ENCODE measurements at places on chromosomes 16 and 17.
A peak's percentile ranks its signal among the peaks of the same experiment; 100 is the strongest.

DNA sequence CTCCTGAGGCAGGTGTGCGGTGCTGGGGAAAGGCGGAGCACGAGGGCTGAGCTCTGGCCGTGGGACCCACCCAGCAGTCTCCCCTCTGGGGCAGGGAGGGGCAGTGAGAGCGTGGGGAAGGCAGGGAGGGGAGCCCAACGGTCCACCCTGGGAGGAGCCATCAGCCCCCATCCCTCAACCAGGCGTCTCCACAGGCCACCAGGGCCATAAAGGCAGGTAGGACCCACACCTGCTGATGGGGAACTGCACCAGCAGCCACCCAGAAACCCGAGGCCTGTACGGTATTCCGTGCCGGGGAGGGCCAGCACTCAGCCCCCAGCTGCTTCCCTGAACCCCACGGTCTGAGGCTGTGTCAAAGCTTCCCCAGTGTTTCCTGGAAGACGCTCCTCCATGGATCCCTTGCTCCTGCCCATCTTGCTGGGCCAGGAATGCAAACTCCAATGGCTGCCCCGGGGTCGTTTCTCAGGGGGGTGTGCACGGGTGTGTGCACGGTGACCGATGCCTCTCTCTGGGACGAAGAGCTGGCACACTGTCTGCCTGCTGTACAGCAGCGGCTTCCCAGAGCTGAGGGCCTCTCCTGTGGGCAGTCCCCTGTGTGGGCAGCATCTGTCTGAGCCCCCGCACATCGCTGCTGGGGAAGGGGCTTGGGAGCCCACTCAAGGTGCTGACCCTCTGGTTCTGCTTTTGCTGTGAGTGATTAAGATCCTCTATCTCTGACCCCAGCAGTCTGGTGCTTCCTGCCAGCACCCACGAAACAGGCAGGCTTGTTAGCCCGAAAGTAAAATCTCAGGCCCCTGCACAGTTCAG, 17.2 kb upstream of the METRNL start:
- peak; percentile 13 for DNase-seq

GRCh38 chr17:57366177-57366557, 109.8 kb downstream of the MSI2 start:
- no peak for DNase-seq

DNA sequence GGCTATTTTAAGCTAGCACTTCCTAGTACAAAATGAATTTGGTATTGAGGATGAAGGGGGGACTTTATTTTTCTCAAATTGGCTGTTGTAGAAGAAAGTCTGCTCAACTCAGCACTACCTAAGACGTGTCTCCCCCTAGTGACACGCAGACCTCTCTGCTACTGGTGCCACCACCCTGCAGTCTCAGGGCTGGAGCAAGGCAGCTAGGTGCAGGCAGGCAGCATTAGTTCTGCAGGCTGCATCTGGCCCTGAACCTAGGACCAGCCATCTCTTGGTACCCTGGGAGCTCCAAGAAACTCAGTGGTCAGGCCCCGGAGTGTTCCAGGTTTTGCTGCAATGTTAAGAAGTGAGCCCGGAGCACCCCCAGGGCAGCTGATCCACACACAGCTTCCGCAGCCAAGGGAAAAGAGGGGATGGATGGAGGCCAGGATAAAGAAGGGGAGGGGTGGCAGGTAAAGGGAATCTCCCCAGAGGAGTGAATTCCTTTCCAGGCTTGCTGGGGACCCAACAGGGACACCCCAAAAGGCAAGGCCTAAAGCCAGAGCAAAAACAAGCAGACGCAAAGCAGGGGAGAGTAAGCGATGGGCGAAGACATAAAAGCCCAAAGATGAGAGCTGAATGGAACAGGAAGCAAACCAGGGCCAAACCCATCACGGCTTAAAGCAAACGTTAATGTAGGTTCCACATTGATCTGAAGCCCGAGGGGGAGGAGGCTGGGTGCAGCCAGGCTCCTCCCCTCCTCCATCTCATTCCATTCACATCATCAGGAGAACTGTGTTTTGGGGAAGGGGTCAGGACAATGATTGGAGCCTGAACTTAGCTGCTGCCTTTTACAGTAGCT, 200.5 kb downstream of the ZFHX3 start:
- no peak for DNase-seq

GRCh38 chr17:78144736-78145641, 1.2 kb upstream of the C17orf99 start:
- no peak for DNase-seq

DNA sequence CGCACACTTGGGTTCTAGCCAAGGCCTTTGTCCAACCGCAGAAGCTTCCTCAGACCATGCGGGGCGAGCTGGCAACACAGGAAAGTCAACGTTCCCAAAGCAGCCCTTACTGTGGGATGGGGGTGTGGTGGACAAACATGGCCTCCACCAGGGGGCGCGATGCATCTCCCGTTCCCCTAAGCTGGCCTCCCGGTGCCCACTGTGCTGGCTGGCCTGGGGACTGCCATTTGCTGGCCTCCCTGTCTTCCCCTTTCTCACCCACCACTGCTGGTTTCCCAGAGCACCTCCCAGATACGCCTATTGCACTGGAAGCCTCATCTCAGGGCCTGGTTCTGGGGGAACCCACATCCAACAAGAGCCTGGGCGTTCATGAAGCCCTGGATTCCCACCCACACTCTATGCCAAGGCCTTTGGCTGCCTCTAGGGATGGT, 145.3 kb downstream of the IRF8 start:
- DNase-seq = peak; percentile 30

GRCh38 chr16:55333684-55334083, 9.7 kb downstream of the IRX6 start:
- DNase-seq = no peak

DNA sequence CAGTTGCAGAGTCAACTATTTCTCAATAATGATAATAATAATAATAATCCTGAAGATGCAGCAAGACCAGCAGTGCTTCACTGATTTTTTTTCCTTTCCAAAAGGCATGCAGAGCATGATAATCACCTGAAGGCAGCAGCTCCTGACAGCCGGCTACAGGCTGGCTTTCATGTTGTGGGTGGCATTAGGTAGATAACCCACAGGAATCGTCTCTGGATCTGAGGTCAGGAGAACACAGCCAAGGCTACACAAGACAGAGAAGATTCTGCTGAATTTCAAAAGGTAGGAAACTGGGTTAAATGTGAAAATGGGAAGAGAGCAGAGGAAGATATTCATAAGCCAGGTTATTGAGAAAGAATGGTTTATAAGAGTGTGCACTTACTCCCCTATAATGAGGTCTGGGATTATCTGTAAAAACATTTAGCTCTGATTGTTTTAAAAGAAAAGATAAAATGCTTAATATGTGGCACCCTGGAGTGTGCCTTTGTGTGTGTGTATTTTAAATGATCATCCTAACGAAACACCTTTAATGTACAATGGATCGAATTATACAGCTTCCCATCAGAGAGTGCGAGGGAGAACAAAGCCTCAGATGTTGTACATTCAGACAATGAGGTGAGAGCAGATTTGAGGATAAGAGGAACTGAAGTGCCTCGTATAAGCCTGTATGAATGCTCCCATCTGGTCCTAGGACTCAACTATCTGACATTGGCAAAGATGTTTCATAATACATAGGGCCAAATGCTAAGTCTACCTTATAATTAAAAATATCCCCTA, 273.1 kb downstream of the PHKB start:
- no peak for DNase-seq

DNA sequence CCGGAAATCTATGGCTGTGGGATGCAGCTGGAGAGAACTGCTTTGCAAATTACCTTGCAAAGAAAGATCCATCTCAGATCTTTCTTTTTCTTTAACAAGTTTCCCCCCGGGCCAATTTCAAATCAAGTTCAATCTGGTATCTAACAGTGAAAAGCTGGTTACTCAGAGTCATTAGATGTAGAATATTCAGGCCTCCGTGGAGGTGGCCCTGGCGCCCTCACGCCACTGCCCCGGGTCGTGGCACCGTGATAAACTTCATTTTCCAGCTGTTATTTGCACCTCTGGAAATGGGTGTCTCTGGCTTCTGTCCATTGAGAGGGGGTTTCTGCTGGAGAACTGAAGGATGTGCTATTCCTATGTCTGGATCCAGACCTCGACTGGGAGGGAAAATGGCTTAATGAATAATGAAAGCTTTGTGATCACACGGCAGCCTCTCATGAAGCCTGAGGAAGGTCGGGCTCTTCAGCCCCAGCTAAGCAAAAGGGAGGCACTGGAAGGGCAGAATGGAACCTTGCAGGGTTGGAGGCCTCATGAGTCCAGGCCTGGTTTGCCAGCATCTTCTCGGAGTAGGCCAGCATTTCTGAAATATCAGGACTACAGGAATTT, 30.5 kb downstream of the CACNG4 start:
- no peak for DNase-seq

DNA sequence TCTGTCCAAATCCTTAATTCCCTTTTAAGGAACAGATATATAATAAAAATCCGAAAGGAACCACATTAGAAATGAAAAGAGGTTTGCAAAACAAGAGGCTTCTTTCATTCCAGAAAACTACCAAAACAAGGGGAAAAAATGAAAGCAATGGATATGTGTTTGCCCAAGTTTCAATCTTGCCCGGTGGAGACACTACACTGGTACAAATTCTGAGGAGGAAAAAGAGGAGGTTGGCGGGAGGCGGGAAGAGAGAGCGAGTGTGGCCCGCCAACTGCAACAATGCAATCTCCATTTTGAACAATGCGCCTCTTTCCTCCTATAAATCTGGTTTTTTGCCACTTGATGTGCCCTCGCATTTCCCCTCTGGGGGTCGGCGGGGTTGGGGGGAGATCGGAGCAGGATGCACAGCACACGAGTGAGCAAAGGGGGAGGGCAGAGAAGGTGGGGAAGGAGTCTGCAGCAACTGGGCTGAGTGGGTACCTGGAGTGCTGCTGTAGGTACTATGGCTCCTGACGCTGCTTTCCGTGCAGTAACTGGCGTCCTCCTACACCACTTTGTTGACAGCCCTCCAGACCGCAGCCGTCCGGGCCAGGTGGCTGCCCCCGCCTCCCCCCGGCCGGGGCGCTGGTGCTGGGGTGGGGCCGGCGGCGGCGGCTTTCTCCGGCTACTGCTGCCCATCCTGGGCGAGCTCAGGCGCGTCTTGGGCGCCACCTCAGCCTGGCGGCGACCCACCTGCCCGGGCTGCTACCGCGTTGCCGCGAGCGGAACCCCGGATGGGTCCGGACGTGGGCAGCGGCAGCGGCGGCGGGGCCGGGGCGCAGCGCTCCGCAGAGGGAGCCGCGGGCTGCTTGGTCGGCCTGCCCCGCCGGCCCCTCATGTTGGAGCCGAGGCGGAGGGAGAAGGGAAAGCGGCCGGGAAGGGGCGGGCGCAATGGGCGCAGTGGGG, 93.8 kb upstream of the PLEKHM1 start:
- peak; percentile 79 for DNase-seq

DNA sequence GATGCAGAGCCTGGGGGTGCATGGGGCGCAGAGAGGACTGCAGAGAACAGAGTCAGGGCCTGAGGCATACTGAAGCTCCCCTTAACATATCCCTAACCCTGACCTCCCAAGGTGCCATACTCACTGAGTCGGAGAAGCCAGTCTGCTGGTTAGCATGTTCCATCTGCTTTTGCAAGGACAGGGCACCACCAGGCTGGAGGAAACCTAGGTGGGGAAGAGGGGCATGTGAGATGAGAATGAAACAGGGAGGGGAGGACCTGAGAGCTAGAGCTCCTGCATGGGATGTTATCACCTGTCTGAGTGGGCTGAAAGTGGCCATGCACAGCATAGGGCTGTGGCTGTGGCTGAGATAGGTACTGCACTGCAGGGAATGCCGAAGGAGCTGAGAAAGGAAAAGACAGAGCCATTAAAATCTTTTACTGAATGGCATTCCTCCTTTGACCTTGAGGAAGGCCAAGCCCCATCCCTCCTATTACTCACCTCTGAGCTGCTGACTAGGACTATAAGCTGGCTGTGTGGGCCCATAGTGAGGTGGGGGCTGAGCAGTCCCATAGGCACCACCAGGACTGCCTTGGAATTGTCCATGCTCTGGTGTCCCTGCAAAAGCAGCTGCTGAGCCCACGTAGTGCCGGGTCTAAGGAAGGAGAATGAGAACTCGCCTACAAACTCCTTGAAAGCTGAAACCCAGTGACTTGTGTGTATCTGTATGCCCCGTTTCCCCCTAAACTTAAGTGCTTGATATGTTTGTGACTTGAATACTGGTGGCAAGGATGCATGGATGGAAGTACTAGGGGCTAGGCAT, 1.9 kb downstream of the GPS2 start:
- DNase-seq = no peak

DNA sequence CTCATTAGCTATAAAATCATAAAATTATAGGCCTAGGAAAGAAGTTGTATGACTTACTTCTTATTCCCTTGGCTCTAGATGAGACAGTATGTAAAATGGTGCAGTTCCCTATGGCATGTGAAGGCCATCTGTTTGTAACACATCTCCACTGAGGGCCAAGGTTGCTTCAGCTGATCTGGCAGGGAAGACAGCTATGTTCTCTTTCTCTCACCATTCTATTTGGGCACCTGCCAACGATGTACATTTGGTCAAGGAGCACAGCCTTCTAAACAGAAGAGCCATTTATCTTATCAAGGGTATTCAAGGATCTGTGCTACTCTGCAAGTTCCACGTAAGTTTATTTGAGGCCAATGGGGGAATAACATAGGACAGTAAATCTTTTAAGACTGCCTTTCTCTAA, 129.8 kb upstream of the TOM1L1 start:
- DNase-seq = no peak

- DNase-seq = peak; percentile 59
These were observed at the start of gene DDX19B for GRCh38 chr16:70298988-70299938. Gene DDX19B, plus strand, starts transcription at chr16:70299186. Its CDS starts 112 bp downstream, at chr16:70299298.

Data from activated B cell treated with CpG ODN at 0.5 μM for 24 hours (primary cell).